Neural crest cell (in vitro differentiated cells): ENCODE measurements at places on chromosomes 1 and 21.

- H3K27me3 ChIP-seq = peaks cover 5% of the 10 kb centered on the region
- H3K36me3 ChIP-seq = no peaks in the 10 kb centered on the region
- H3K4me3 ChIP-seq = peak overlapping the region; percentile 95
- peak; percentile 20 for DNase-seq
- no peak overlapping the region for H3K27ac ChIP-seq
These were observed 745 bp downstream of the MAGI3 start for GRCh38 chr1:113390871-113391648.

DNA sequence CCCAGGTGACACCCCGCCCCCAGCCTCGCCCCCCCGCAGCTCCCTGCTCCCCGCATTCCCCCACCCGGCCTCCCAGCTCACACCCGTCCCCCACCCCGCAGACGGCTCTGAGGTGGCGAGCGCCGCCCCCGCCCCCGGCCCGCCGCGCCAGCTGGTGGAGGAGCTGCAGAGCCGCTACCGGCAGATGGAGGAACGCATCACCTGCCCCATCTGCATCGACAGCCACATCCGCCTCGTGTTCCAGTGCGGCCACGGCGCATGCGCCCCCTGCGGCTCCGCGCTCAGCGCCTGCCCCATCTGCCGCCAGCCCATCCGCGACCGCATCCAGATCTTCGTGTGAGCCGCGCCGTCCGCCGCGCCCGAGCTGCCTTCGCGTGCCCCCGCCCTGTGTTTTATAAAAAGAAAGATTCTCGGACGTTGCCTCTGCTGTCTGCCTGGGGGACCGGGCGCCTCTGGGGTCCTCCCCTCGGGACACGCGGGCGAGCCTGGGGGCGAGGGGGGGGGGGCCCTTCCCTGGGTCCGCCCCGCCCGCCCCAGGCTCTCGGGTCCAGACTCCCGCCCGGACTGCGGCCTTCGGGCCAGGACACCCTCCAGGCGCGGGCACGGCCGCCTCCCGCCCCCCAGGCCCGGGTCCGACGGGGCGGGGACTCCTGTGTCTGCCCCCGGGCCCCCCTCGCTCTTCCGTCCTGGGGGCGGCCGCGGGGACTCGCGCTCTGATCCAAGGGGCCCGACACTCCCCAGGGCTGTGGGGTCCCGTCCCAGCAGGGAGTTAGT lies 1.6 kb upstream of the MMP23B start:
- no peaks in the 10 kb centered on the region for H3K4me1 ChIP-seq
- peaks cover 11% of the 10 kb centered on the region for H3K27me3 ChIP-seq
- H3K4me3 ChIP-seq = no peak overlapping the region
- no peaks in the 10 kb centered on the region for H3K36me3 ChIP-seq

GRCh38 chr1:4784761-4785160 lies 130.4 kb downstream of the AJAP1 start:
- H3K27ac ChIP-seq = no peak overlapping the region
- H3K4me3 ChIP-seq = no peak overlapping the region
- no peaks in the 10 kb centered on the region for H3K4me1 ChIP-seq
- DNase-seq = no peak
- no peaks in the 10 kb centered on the region for H3K36me3 ChIP-seq

GRCh38 chr1:54365847-54366246 lies 40.3 kb downstream of the SSBP3 start:
- no peak overlapping the region for H3K27ac ChIP-seq
- H3K36me3 ChIP-seq = peaks cover 4% of the 10 kb centered on the region
- H3K27me3 ChIP-seq = no peaks in the 10 kb centered on the region
- peaks cover 37% of the 10 kb centered on the region for H3K4me1 ChIP-seq
- DNase-seq = no peak
- H3K4me3 ChIP-seq = no peak overlapping the region

DNA sequence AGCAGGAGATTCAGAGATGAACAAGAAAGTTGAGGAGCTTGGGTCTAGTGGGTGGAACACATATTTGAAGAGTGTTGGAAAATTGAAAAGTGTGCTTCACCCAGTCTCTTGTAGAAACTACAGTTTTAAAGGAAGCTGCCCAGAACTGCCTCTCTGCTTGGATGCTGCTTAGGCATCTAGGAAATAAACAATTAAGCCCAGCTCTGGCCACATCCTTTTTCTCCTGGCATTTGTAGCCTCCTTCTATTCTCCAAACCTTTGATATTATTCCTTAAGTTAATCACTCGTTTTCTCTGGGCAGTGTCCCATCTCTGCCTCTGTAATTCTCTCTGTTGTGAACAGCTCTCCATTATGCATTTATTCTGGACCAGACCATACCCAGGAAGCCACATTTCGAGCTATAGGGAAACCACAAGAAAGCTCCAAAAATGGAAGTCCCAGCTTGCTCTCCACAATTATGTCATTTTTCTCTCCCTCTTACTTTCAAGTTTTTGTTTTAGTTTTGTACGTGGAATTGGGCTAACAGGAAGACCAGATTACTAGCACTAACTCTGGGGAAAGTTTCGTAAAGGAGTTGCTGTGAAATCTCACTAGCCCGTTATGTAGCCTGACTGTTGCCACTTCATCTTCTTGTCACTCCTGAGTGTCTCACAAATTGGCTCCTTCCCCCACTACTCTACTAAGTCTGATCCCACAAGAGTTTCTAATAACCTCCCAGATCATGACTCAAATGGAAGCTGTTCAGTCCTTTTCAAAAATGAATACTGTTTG lies 102.2 kb downstream of the NTMT2 start:
- H3K27me3 ChIP-seq = no peaks in the 10 kb centered on the region
- no peaks in the 10 kb centered on the region for H3K36me3 ChIP-seq
- no peak overlapping the region for H3K4me3 ChIP-seq
